ENCODE measurements at places on chromosomes 1 and 21. TPM values are rescaled to one million over a fixed set of nuclear protein-coding genes. Genes with fewer than 3 reads are reported as not detected.

The IGSF3 gene
- total RNA-seq = 0.33 TPM

The RAVER2 gene
- total RNA-seq = 4.6 TPM

The NLRP3 gene
- total RNA-seq = not detected

The VCAM1 gene
- total RNA-seq = 2.9 TPM

The MXRA8 gene
- 534 TPM for total RNA-seq

The UTS2 gene
- total RNA-seq = not detected

The NCMAP gene
- total RNA-seq = not detected
